RKO (cell line): ENCODE measurements at places on chromosomes 2 and 18.

DNA sequence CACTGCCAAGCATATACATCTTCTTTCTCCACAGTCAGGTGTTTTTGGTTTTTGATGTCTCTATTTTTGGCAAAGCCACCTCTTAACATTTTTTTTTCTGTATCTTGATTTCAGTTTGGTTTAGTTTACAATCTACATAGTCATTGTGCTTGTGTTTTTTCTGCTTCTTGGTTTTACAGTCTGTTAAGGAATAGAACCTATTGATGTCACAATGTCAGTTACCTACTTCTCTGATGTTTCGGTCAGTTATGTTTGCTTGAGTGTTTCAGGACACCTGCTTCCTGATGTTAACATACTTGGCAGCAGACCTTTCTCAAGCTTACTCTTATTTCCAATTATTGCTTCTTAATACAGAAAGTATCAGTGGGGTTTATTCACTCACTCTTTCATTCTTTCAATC is 253.3 kb downstream of the SPAG16 start:
- no peak for DNase-seq

DNA sequence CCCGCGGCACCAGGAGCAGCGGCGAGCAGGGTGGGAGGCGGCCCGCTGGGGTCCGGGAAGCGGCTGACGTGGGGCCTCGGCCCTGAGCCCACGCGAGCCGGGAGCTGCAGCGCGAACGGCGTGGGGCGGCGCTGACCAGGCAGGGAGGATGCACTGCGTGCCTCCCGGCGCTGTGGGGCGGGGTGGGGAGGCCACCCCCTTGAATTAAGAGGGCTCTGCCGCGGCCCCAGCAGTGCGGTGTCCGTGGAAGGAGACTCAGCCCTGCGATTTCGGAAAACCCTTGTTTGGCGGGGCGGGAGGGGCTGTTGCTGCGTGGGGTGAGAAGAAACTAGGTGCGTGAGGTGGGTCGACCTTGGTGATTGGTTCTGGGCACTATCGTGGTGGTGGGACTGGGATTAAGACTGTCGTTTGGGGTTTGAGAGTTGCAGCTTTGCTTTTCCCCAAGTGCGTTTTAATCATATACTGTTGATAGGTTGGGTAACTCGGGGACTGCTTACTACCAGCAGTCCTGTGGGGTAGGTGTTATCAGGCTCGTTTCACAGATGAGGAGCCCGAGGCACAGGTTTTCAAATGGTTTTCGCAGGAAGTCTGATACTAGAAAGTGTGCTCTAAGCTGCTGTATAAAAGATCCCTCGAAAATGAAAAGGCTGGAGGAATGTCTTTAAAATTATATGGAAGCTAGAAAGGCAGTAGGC is 722 bp downstream of the ACSL3 start:
- peak; percentile 29 for DNase-seq

GRCh38 chr2:158835431-158835830 is 40.3 kb downstream of the DAPL1 start:
- no peak for DNase-seq

DNA sequence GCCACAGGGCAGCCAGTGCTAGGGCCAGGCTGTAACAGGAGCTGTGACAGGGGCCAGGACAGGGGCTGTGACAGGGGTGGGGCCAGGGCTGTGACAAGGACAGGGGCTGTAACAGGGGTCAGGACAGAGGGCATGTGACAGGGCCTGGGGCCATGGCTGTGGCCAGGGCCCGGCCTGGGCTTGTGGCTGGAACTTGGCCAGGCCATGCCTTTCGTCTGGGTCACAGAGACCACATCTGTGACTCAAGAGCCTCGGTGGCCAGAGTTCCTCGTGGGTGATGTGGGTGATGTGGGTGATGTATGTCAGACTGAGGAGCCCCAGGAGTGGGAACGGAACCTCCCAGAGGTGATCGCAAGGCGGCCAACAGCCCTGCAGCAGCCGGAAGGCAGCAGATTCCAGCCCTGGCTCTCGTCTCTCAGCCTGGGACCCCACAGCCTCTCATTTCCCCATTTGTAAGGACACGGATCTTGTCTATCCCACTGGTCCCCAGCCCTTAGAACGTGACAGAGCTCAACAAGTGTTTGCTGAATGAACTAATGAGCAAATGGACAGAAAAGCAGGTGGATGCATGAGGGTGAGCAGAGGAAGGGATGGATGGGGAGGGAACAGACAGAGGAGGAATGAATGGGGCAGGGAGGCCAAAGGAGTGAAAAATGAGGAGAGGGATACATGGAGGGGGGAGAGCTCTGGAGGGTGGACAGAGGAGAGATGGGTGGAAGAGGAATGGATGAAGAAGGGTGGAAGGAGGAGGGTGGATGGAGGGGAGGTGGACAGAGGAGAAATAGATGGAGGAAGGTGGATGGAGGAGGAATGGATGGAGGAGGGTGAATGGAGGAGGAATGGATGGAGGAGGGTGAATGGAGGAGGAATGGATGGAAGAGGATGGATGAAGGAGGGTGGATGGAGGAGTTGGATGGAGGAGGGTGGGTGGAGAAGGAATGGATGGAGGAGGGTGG is 17.3 kb downstream of the ESPNL start:
- no peak for DNase-seq

DNA sequence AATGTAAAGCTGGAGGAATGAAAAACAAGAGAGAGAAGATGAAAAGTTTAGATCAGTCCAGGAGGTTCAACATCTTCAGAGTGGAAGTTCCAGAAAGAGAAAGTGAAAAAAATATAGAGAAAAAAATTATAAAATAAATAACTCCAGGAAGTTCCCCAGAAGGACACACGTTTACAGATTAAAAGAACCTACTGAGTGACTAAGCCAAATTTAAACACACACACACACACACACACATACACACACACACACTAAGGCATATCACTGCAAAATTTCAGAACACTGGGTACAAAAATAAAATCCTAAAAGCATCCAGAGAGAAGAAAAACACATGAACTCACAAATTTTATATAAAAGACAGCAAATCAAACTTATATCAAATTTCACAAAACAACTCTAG is 85.9 kb upstream of the PMAIP1 start:
- no peak for DNase-seq

DNA sequence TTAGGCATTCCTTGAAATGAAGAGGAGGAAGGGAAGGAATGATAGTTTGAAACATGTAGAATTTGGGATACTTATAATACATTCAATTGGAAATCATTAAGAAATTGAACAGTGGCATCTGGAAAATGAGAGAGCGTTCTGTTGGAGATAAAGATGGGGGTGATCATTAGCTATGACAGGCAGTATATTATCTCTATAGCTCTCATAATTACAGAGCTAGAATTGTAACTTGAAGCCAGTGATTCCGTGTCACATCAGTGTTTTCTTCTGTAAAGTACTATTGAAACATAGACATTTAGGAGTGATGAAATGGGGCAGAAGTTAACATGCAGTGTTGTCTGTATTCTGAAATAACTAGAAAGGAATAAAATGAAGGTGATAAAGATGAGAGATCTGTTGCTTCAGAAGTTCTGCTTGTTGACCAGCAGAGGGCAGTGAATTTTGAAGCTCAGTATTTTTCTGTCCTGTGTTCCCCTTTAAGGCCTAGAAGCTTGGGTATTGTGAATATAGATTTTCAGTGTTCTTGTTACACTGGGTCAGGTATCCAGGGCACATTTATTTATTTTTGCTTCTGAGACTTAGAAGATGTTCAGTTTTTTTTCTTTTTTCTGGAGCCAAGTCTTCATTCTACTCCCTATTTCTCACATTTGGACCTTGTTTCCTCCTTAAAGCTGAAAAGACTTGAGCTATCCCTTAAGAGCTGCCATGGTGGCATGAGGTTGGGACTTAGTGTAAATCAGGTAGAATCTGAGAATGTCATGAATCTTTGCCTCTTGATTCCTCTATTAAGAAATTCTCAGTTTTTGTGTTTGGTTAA is 157.4 kb downstream of the TAF4B start:
- DNase-seq = peak; percentile 74

DNA sequence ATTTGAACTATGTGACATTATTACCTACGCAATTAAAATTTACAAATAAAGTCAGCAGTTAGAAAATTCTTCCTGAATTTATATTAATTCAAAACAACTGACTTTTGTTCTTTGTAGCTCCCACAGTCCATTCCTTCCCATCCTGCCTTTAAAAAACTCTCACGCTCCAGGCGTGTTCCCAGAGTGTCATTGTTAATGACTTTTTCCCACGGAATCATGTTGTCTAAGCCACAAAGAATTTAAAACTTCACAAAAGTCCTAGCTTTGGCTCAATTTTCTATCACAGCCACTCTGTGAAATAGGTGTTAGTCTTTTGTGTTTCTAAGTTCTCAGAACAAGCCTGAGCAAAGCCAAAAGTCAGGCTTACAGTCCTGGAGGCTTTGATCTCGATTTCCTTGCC is 26.5 kb downstream of the SLC1A4 start:
- DNase-seq = no peak

DNA sequence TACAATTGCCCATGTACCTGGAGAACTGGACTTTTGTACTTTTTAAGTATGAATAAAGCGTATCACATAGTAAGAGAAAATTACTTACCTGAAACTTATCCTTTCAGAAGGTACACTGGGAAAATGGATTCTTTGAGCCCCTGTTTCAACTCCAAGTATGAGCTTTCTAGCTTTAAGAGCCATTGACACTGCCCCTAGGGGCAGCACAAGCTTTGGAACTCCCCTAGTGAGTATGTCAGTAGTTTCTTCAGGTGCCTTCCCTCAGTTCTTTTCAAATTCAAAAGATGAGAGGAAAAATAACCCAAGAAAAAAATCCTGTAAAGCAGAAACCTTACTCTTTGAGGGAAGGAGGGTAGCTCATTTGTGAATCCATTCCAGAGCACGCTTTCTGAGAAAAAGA is 124.1 kb downstream of the MEMO1 start:
- DNase-seq = peak; percentile 52

DNA sequence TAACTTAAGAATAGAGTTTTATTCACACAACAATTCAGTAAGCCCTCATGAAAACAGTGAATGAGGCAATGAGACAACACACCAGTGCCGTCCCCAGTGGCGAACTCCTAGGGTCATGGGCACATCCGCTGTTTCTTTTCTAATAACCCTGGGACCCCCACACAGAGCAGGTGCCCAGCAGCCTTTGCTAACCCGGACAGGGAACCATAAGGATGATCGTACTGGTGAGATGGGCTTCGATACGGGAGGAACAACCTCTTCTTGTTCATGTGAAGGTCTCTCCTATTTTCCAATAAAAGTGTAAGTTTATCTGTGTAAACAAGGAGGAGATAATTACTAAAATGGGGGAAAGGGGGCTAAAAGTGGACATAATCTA is 97.4 kb upstream of the MGAT4A start:
- no peak for DNase-seq

DNA sequence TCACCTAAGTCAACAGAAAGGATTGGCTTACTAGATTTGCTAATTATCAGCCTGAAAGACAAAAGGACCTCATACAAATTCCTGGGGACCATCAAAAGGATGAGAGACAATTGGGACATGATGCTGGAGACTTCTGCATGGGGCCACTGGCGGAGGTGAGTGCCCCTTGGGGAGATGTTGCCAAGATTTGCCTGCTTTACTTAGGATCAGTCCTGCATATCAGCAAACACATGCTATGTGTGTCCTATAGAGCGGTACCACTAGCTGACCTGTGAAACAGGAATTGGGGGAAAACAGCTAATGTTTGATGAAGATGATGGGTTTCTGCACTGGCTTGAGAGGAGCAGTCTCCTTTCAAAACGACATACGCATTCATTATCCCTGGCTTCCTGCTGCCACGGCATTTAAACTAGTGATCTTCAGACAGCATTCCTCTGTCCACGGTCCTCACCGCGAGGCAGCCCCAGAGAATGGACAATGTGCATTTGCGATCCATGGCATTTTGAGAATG is 104.2 kb downstream of the TGIF1 start:
- DNase-seq = no peak

GRCh38 chr2:112699984-112700667 is 20.7 kb upstream of the NT5DC4 start:
- no peak for DNase-seq

DNA sequence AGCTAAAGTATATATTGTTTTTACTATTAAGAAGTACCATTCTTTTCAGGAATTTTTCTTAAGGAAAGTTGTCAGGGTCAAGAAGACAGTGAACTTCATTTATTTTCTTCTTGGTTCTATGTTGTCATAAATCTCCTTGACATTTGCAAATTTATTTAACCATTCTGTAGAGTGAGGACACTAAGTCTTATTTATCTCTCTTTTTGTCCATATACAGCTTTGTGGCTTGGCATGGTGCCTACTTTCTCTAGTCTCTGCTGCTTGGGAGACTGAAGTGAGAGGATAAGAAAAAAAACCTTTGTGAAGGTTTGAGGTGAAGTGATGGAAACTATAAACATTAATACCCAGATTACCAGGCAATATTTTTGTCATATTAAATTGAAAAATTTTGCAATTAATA is 1389.4 kb downstream of the SUCLG1 start:
- no peak for DNase-seq

DNA sequence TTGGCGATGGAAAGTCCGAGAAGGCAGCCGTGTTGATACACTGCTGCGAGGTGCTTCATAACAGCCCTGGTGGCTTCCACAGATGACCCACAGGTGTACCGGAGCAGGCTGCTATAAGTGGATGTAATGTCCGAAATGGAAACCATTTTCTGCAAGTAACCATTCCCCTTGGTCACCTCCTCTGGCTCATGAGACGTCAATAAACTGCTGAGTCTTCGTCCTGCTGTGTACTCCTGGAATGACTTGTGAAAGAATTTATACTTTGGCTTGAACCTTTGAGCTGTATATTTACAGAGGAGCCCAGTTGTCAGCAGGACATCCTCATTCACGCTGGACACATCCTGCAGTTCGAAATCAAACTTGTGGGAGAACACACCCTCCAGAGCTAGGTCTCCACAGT is 14.4 kb downstream of the NLRC4 start:
- DNase-seq = no peak

GRCh38 chr2:118118479-118118878 is 30.2 kb downstream of the INSIG2 start:
- no peak for DNase-seq

GRCh38 chr18:27713738-27714095 is 463.2 kb downstream of the CDH2 start:
- DNase-seq = no peak

DNA sequence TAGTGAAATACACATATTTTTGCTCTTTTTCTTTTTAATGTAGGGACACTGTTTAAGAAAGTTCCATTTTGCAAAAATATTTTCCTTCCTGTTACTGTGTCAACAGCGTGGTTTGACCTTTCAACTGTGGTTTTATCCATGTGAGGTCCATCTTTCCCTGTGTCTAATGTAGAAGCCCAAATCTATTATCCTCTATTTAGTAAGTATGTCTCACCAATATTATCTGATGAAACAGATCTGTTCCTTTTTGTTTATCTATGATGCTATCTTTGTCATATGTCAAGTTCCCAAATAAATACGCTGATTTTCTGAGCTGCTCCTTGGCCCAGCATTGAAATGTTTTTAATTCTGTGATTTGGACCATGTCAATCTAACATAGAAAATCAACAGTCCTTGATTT is 3.5 kb upstream of the ARHGAP15 start:
- DNase-seq = no peak

- DNase-seq = no peak
These were observed 4.3 kb downstream of the DBI start for GRCh38 chr2:119371111-119371510.

GRCh38 chr2:205657579-205657978 is 24.7 kb upstream of the NRP2 start:
- DNase-seq = no peak
